Stimulated activated CD4-positive, alpha-beta T cell treated with anti-CD3 and anti-CD28 coated beads, Interleukin-1b, Interleukin-23, amount 100 ng/mL, for 24 hours (primary cell): ENCODE measurements at places on chromosomes 12 and 14.

GRCh38 chr14:105069871-105070759 is 4.9 kb upstream of the GPR132 start:
- DNase-seq = no peak

DNA sequence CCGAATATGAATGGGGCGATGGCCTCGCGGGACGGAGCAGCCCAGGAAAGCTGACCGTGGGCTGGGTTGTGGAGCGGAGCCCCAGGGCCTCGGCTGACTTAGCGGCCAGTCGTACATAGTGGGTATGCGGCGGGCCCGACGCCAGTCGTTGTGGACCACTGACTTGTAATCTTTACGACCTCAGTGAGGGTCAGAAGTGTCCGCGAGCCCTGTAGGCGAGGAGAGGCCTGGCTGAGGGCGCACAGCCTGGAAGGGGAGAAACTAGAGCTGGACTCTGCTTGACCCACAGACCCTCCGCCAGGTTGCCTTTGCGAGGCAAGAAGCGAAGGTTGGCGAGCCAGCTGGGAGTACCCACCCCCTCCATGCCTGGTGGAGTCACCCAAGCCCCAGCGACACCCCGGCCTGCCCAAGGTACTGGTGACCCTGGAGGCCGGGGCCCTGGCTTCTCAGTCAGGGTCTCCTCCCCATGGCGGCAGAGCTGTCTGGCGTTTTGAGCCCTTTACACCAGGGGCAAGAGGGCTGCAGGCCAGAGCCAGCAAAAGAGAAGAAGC is 15.6 kb upstream of the DYNC1H1 start:
- no peak for DNase-seq

- no peak for DNase-seq
Observed at GRCh38 chr14:76136476-76137110, 15.1 kb upstream of the GPATCH2L start.

GRCh38 chr12:13196130-13196921 is at the start of gene EMP1:
TSS of gene EMP1 (plus strand) at chr12:13196726. CDS start at chr12:13211511, 14,785 bp downstream.
- DNase-seq = peak; percentile 50

DNA sequence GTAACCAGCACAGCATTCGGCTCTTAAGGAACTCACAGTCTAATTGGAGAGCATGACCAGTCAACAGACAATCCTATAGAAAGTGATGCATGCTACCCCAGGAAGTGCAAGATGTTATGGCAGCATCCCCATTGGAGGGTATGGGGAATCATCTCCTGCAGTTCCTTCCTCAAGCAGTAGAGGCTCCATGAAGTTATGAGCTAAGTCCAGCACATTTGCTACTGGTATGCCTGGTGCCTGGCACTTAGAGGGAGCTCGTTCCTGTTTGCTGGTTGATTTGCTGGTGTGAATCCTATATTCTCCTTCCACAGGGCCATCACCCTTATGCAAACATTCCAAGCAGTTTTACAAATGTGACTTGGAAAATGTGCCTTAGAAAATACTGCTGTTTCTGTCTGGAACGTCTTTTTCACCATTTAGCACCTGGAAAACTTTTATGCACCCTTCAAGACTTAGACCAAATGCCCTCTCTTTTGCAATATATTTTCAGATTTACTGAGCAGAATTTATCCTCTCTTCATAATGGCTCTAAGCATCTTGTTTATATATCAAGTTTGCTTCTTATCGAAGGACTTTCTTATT is 136.1 kb upstream of the WSCD2 start:
- DNase-seq = no peak

- DNase-seq = no peak
Observed at GRCh38 chr14:65815127-65815526, 402.6 kb downstream of the FUT8 start.

DNA sequence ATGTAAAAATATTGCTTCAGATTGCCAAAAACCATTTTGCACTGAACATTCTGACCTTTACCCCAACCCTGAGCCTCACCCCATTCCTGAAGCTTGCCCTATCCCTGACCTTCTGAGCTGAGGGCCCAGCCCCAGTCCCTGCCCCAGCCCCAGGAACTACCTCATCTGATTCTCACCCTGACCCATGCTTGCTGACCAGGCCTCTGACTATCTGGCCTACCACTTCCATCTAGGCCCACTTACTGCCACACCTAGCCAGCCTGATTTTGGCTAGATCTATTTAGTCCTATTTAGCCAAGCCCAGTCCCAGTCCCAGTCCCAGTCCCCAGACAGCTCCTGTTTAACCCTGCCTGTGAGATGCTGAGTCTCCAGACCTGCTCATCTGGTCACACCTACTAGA is 33.6 kb downstream of the OR10P1 start:
- no peak for DNase-seq

GRCh38 chr14:55902241-55902640 is 216.0 kb upstream of the PELI2 start:
- no peak for DNase-seq

GRCh38 chr12:38102197-38102596 is 214.4 kb upstream of the ALG10B start:
- no peak for DNase-seq

DNA sequence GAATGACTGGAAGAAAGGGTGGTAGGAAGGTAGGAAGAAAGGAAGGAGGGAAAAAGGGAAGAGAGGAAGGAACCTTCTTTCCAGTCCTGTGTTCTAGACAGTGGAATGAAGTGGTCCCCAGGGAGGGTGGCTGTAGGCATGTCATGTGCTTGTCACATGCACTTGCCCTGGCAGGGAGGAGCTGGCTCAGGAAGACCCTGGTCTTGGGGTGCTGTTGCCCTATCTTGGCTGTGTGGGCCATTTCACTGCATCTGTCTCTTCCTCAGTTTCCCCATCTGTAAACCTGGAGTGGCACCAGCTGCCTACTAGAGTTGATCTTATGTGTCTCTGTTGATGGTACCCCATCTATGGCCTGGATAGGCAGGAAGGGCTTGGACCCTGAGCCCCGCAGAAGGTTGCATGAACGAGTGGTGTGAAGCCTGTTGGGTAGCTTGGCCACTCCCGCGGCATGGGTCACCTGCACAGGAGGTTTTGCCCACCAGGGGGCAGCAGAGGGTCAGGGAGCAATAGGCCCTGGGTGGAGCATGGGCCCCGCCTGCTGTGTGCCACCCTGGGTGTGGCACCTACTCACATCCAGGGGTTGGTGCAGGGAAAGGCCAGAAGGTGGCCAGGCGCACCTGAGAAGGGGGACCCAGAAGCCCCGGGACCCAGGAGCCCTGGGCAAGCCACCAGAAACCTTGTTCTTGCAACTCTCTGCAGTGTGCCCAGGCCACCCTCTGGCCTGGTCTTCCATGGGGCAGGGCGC is 25.1 kb downstream of the MEG3 start:
- peak; percentile 73 for DNase-seq

DNA sequence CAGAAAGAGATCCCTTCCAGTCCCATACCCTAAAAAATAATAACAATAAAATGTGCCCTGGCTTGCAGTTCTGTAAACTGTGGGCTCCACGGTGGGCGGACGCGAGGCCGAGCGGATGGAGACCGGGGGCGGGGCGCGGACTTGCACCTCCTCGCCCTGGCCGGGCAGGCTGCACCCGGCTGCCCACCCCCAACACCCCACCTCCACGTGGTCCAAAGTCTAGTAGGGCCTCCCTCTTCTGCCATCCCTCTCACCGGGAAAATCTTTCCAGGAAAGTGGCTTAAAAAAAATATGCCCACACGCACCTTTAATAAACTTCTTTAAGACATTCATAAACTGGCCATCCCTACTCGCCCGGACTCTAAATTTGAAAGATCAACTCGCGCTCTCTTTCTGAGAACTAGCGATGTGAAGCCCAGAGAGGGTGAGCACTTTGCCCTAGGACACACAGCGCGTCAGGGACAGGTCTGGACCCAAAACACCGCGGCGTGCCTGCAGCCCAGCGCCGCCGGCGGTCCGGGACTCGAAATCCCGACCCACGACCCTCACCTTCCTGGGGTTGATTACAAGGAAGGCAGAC is 1.9 kb upstream of the BCL11B start:
- DNase-seq = no peak

DNA sequence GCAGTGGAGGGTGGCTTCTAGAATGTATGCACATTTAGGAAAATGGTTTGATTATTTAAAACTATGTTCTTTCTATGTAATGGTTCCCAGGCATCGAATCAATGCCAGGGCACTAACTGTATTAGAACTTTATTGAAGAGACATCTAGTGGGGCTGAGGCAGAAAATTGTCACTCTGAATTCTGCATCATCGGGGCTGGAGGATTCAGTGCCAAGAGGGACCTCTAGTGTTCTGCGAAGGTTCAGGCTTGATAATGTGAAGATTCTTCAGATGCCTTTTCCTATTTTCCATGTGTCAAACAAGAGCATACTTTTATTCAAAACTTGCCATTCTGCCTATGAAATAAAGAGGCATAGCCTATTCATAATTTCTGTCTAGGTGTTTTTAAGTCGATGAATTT is 146.3 kb downstream of the CAND1 start:
- no peak for DNase-seq

- no peak for DNase-seq
Observed at GRCh38 chr14:52175982-52176502, 91.5 kb upstream of the PTGDR start.

GRCh38 chr12:15863984-15864383 is 18.2 kb upstream of the STRAP start:
- DNase-seq = no peak

DNA sequence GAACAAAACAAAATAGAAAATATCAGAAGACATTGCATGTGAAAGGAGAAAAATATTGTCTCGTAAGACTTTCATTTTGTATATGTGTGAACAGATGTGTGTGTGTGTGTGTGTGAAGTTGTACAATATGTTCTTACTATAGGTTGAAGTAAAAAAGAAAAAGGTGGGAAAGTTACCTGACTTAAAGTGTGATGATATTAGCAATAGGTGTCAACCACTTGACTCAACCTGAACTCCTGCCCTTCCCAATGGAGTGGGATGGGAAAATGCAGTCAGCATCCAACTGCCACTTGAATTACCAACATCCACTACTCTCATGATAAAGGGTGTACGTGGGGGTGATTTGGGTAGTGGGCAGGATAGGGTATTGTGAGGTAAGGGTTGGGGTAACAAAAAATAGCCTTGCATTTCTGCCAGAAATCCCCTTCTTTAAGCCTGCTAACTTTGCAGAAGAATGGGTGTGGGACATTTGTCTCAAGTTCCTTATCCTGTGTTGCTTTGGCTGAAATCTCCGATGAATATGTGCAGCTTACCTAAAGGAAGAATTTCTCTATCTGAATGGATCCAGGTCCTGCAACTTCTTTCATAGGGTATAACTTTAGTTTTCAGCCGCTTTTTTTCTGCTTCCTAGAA is 181.6 kb downstream of the CHST11 start:
- DNase-seq = no peak
